ENCODE measurements at places on chromosomes 2 and 18. TPM values are rescaled to one million over a fixed set of nuclear protein-coding genes. Genes with fewer than 3 reads are reported as not detected.

DNA sequence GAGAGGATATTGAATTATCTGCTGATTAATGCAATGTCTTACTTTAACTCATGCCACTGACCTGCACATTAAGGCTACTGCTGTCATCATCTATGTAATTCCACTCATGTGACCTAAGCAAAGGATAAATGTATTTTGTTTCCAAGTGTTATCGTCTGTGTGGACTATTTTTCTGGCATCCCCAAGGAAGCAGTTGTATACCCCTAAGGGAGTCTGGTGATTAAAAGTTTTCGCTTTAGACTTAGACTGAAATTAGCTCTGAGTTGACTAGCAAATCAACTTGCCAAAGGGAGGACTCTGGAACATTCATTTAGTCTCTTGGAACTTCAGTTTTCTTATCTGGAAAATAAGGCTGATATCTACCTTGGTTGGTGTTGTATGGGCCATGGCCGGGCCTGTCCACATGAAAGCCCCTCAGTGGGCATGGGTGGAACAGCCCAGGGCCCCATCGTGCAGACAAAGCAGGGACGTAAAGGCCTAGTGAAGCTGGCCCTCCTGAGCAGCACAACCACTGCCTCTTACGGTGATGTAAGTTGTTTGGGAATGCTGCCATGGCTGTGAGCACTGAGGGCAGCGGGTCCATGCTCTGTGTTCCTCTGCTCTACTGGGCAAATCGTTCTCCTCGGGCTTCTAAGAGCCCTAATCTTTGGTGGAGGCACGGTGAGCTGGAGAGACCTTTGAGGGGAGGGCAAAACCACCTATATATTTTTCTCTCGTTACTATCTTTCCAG, 144.4 kb upstream of the RNF152 start:
- DNase-seq: peak; percentile 5

GRCh38 chr2:165371356-165371755, 98.1 kb upstream of the CSRNP3 start:
- DNase-seq: no peak

DNA sequence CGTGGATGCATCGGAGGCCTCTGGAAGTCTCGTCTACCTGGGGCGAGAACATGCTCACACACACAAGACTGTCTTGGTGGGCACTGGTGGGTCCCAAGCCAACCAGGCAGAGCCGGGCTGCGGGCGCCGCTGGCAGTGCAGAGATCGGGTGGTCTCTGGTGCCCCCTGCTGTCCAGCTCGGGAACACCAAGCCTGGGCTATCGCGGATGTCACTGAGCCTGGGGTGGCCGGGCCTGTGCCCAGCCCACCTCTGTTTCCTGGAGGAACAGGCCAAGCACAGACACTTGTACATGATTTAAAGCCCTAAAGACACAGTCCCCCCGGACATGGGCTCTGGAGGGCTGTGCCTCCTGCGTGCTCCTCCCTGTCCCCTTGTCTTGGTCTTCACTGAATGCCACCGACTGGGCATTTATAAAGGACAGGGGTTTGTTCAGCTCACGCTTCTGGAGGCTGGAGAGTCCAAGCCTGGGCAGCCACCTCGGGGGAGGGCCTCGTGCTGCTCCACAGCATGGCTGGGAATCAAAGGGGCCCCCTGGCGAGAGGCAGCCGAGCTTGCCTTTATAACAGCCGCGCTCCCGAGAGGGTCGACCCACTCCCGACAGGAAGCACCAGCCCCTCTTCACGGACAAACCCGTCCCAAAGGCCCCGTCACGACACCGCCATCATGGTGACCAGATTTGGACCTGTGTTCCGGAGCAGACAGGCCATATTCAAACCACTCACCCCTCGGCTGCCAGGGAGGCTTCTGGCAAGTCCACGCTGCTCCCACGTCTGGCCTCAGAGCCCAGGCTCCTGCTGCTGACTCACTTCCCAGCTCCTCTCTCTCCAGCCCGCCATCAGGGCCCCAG, 3.6 kb upstream of the OTOS start:
- peak; percentile 66 for DNase-seq

DNA sequence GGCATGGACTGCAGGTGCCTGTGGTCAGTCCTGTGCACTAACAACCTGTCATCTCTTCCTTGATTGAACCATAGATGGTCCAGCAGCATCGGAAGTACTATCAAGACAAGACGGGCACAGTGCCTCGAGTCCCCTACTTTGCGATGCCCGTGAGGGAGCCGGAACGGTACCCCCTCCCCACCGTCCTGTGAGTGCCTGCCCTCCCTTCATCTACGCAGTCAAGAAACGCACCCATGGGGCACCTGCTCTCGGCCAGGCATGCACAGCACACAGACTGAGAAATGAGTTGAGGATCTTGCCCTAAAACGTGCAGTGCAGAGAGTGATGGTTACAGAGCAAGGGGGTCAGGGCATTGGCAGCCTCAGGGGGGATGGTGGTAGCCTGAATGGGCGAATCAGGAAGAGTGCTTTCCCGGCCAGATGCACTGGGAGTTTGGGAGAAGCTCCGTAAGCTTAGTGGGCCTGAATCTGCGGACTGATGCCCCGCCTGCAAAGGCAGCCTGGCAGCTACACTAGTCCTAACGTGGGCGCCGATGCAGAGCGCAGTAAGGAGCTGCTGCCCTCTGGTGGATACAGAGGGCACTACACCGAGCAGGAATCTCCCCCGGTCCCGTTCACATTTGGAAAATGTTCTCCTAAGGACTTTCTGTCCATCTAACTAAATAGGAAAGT, 63.6 kb downstream of the CIB4 start:
- DNase-seq: peak; percentile 89

DNA sequence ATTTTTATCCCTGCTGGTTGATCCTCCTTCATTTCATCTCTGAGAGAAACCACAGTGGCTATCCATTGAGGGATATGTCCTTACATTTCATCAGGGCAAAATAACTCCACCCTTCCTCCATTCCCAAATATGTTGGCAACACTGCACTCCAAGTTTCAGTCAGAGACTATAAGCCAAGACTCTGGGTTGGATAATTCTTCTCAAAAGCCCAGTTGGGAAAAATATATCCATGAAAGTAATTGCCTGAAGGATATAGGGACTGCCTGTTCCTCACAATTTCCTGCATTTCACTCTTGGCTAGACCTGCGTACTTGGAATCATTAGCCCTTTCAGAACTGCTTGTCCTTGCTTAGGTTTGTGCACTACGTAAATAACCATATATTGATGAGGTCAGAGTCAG, 27.9 kb upstream of the EPB41L3 start:
- no peak for DNase-seq

Gene SP100
- 108 TPM for polyA plus RNA-seq

Gene POTEC
- not detected for polyA plus RNA-seq

Gene C2orf15
- not detected for polyA plus RNA-seq

Gene PCARE
- not detected for polyA plus RNA-seq

Gene SAG
- polyA plus RNA-seq: not detected
